ENCODE measurements at places on chromosomes 3 and 15.

GRCh38 chr3:31728403-31728802 lies 195.7 kb downstream of the STT3B start:
- DNase-seq = no peak

- DNase-seq = no peak
These were observed 23.5 kb downstream of the PLCL2 start for GRCh38 chr3:16908016-16908807.

- DNase-seq = no peak
These were observed 112.3 kb downstream of the CHCHD6 start for GRCh38 chr3:126816298-126816697.

- no peak for DNase-seq
These were observed 140.4 kb downstream of the SLC9A9 start for GRCh38 chr3:143707848-143708247.

DNA sequence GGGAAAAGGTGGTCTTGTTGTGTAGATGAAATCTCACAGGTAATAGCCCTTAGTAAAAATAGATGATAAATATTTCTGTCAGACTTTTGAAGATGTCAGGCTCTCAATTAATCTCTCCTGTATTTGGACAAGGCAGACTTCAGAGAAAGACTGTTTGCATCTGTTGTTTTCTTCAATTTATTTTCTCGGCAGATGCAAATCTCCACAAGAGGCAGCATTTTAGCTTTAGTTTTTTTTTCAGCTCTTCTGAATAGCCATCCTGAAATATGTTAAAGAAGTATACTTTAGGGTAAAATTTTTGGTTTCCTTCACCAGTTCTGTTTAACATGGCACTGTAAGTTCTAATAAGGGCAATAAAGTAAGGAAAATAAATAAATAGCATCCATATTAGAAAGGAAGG lies 685.1 kb downstream of the SI start:
- DNase-seq = no peak

GRCh38 chr3:55169608-55170072 lies 241.8 kb upstream of the LRTM1 start:
- DNase-seq = no peak

- DNase-seq = no peak
These were observed 44.6 kb upstream of the RBMS3 start for GRCh38 chr3:29236146-29236840.

DNA sequence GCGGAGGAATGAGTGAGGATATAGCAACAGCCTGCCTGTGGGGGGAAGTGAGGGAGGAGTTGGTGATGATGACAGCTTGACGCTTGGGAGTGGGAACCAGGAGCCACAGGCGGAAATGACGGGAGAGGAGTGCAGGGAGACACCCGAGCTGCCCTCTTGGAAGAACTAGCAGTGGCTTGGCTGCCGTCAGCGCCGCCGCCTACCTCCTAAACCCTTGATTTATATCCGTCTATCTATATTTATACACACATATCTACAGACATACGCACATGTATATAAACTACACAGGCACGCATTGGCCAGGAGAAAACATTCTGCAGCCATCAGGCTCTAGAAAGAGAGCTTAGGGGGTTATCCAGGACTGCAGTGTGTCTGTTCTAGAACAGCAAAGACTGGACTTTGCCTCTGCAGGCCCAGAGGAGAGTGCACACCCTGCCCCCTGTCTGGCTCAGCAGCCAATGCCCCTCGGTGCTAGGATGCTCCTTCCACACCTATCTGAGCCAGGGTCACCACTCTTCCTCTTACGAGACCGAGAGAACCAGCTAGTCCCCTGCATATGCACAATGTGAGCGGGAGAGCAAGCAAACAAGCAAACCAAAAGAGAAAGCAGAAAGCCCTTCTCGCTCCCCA lies 45.3 kb upstream of the MAGEF1 start:
- peak; percentile 68 for DNase-seq

DNA sequence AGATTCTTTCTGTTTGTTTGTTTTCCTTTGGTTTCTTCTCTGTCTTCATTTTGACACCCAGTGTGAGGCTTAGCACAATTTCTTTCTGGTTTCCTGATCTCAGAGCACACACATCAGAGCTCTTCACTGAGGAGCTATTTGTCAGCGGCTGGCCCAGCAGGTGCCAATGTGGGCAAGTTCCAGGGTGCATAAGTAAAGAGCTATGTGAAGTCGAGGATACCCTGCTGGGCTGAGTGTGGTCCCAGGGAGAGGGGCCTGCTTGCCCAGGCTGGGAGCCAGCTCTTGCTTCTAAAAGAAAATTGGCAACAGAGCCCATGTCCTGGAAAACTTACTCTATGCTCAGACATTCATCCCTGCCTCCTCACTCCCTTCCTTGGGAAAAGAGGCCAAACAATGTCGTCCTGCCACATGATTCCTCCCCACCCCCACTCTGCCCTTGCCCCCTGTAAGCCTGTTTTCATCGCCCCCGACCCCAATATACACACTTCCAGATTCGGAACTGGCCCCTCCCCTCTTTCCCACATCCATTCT lies 101.2 kb downstream of the ST8SIA2 start:
- DNase-seq = no peak

GRCh38 chr3:178749471-178749870 lies 213.2 kb downstream of the KCNMB2 start:
- DNase-seq = no peak

GRCh38 chr3:127174715-127175140 lies 18.2 kb upstream of the PRR23E start:
- no peak for DNase-seq

DNA sequence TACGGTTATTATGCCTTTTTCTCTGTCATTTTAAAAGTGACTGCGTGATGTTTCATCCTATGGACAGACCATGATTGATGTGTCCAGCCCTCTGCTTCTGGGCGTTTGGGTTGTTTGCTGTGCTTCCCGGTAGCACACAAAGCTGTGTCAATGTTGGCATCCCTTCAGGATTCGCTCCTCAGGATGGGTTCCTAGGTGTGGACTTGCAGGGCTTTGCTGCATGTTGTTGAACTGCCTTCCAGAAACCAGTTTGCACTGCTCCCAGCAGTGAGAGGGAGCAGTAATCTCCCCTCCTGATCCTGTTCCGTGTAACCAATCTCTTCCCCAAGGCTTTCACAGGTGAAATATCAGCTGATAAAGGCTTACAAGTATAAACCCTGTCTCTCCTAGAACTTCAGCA lies 787 bp downstream of the TRPM1 start:
- no peak for DNase-seq

- DNase-seq = no peak
These were observed 239.6 kb downstream of the GBE1 start for GRCh38 chr3:81521855-81522254.

DNA sequence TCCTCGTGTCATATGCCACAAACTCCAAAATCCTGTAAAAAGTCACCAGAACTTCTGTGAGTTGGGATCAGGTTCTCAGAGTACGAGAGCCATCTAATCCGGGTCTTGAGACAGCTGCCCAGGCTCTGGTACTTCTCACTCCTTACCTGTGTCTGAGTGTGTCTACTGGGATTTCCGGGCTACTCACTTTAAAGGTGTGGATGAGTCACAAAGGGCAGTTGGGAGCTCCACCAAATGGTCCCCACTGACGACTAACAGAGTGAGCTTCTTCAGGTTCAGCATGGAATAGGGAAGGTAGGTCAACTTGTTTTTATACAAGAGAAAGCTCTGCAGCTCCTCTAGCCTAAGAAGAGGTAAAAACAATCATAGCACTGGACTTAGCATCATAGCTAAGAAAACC lies 29.5 kb downstream of the RTP3 start:
- DNase-seq = no peak

GRCh38 chr3:13582366-13583250 lies 33.7 kb downstream of the FBLN2 start:
- DNase-seq = no peak

GRCh38 chr3:23840521-23840920 lies 34.8 kb downstream of the UBE2E1 start:
- no peak for DNase-seq

GRCh38 chr3:81851176-81851575 lies 89.7 kb upstream of the GBE1 start:
- DNase-seq = no peak

DNA sequence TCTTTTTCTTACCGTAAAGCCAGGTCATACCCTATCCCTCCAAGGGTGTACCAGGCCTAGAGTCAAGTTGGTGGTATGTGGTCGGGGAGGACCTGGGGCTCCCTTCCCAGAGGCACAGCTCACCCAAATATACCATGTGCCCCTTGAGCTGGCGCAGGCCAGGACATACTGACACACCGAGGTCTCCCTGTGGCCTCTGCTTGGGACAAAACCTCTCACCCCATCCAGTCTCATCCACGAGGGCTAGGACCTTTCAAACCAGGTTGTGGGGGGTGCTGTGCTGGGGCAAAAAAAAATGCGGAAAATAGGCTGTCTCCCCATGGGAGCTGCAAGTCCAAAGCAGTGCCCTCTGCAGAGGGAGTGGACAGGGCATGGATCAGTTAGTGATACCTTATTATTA lies 22.8 kb downstream of the PTH1R start:
- DNase-seq = no peak

- DNase-seq = no peak
These were observed 17.7 kb downstream of the ACAA1 start for GRCh38 chr3:38119248-38119544.

DNA sequence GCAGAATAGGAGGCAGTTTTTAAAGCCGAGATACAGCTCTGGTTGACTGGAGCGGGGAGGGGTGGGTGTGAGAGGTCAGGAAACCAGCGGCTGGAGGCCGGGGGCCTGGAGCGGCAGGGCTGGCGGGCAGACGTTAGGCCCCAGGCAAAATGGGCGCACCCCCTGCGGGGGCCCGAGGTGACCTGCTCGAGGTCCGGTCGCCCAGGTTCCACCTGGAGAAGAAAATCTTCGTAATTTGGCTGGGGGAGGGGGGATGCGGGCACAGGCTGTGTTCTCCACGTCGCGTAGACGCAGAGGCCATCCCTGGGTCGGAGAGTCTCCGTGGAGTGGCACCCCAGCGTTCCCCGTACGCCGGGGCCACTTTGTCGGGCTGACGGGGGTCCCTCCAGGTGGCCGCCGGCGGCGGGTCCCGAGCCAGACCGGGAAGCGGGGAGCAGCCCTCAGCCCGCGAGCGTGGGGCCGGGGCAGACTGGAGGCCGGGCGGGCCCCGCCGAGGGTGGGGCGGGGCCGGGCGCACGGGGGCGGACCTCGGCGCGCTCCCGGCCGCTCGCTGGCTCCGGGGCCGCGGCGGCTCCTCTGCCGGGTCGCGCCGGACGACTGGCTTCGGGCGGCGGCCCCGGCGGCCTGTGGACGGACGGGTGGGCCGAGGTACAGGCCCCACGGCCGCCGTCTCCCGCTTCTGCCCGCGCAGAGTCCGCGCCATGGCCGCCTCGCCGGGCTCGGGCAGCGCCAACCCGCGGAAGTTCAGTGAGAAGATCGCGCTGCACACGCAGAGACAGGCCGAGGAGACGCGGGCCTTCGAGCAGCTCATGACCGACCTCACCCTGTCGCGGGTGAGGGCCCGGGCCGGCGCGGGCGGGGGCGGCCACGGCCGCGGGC lies at the start of gene CRTC3:
Gene CRTC3, plus strand, starts transcription at position 553 of the 879 bp plus-strand sequence. Its CDS starts 149 bp downstream, at position 702.
- peak; percentile 30 for DNase-seq

- no peak for DNase-seq
These were observed 81.8 kb upstream of the MRPS22 start for GRCh38 chr3:139261754-139262586.

DNA sequence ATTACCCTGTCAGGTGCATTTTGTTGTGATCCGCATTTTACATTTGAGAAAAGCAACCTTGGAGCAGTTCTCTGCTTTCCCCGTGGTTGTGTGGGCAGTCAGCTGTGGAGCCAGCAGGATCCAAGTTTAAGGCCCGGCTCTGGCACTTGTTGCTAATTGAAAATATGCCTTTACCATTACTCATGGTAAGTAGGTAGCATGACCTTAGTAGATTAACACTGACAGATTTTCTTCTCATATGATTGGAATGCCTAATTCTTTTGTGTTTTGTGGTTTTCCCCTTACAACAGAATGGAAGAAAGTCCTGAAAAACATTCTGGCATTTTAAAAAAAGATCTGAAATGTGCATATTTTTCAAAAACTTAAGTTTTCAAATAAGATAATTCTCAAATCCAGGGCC lies 246.5 kb upstream of the LRRN1 start:
- no peak for DNase-seq

DNA sequence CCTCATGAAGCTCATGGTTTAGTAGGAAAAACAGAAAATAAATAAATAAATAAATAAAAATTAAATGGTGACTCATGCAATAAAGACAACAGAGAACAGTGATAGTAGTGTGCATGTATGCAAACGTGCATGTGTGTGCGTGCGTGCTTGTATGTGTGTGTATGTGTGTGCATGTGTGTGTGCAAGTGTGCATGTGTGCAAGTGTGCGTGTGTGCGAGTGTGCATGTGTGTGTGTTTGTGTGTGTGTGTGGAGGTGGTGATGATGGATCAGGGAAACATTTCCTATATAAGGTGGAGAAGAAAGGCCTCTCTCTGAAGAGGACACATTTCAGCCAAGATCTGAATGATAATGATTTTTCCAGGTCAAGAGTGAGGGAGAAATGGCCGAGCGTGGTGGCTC lies 47.2 kb downstream of the CACNA2D3 start:
- no peak for DNase-seq

- DNase-seq = no peak
These were observed 67.4 kb upstream of the LARS2 start for GRCh38 chr3:45320986-45321385.

GRCh38 chr3:194251891-194252560 lies 99.1 kb downstream of the CPN2 start:
- DNase-seq = no peak

DNA sequence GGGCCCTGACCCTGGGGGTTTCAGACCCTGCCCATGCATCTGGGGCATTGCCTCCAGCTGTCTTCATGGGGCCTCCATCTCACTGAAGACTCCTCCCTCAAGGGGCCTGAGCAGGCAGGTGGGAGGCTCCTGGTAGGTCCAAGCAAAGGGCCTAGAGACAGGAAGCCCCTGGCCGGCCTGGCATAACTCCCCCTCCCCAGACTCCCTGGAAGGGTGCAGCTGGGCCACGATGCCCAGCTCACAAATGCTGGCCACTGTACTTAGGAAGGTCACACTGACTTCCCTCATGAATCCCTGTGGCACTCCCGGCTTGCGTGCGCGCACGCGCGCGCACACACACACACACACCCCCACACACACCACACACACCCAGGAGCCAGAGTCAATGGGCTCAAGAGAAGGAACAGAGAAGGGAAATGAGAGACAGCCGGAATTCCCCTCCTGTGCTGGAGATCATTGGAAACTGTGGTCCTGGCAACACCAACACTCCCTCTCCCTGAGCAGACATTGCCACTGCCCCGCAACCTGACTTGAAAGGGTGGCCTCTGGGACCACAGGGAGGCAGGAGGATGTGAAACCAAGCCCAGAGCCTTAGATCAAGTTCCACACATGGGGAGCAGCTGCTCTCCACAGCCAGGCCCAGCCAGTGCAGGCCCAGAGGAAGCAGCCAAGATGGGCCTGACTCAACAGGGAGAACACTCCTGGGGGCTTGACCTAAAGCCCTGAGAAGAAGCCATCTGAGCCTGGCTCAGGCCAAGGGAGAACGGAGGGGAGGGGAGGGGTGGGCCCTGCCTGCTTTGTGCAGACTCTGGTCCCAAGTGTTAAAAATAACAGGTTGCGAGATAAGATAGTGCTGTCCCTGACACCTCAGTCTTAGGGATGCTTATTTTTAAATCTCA lies 69.7 kb downstream of the SCN5A start:
- DNase-seq = no peak

- DNase-seq = no peak
These were observed 348.4 kb downstream of the EPHB1 start for GRCh38 chr3:135143474-135143873.
